Activated CD4-positive, alpha-beta T cell treated with anti-CD3 and anti-CD28 coated beads, Interleukin-2, amount 50 U/mL, for 4 hours (primary cell): ENCODE measurements at places on chromosomes 11 and 22.
A peak's percentile ranks its signal among the peaks of the same experiment; 100 is the strongest.

DNA sequence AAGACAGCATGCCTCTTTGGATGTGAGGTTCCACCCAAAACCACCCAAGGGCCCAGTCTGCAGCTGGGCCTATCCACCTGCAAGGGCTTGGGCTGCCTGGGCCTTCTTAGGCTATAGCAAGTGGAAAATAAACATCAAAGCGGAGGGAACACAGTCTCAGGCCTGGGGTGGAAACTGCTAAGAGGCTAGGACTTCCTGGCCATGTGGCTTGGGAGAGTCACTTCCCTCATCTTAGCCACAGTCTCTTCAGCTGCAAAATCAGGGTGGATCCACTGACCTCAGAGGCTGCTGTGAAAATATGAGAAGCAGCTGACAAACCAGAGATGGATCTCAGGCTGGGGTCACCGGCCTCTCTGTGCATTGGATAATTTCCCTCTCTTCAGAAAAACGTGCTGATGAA lies 30.6 kb upstream of the TFIP11 start:
- DNase-seq = no peak

DNA sequence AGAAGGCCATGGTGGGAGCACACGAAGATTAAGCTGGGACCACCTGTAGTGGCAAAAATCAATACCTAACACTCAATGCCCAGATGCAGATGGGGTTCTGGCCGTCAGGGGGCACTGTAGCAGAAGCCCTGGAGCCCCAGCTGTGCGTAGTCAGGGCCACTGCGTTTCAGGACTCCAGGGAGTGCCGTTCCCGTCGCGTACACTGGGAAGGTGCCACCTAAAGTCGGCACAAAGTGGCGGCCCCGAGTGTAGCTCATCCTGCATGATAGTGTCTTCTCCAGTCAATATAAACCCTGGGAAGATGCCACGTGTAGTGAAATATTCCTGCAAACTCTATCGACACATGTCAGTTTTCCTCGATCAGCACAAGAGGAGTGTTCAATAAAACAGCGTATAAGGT lies 123.8 kb upstream of the NTM start:
- no peak for DNase-seq

- DNase-seq = no peak
These were observed 55.2 kb downstream of the RBFOX2 start for GRCh38 chr22:35973388-35973787.

DNA sequence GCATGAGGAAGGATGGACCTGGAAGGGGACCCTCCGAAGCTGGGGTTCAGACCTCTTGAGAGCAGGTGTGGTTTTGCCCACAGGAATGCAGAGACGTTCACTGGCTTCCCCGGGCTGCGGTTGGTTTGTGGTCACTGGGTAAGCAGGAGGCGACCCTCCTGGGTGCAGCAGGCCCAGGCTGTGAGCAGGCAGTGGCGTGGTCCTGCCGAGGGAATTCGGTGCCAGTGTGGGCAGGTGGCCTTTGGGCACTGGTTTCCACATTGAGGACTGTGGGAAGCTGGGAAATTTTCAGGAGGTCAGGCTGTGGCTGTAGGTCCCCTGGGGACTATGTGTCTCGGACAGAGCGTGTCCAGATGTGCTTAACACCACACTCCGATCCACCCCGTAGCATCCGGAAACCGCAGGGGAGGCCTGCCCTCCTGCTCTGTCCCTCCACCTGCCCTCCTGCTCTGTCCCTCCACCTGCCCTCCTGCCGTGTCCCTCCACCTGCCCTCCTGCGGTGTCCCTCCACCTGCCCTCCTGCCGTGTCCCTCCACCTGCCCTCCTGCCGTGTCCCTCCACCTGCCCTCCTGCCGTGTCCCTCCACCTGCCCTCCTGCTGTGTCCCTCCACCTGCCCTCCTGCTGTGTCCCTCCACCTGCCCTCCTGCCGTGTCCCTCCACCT lies 27.5 kb downstream of the TPCN2 start:
- no peak for DNase-seq

DNA sequence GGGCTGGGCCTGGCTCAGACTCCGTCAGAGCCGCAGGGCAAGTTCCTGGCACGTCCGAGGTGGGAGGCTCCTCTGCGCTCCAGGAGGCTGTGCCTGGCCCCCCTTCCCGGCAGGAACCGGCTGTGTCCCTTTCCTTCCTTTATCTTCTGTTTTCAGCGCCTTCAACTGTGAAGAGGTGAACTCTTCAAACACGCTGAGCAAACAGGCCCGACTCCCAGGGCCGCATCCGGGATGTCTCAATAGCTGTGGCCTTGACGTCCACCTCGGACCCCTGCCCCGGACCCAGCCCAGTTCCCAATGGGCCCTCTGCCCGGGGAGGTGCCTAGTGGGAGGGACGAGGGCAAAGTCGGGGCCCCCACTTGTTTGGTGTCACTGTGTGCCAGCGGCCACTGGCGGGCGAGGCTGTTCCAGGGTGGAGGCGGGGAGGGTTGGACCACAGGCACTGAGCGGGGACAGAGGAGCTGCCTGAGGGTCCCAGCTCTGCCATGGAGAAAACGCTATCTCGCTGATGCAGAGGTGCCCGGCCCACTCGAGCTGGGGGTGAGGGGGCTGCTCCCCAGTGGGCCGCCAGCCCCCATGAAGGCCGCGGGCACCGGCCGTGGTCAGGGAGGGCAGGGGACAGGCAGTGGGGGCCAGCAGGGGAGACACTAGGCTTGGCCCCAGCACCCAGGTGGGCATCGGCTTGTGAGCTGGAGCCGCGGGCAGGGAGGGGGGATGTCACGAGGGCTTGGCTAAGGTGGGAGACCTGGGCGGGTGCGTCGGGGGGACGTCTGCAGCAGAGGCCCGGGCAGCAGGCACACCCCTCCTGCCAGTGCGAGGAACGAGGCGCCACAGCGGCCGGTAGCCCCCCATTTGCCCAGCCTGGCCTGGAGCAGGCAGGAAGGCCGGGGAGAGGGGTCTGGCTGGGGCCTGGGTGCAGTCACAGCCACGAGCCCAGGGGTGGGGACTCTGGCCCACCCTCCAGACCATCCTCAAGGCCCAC lies 2.7 kb upstream of the MUC5B start:
- no peak for DNase-seq

DNA sequence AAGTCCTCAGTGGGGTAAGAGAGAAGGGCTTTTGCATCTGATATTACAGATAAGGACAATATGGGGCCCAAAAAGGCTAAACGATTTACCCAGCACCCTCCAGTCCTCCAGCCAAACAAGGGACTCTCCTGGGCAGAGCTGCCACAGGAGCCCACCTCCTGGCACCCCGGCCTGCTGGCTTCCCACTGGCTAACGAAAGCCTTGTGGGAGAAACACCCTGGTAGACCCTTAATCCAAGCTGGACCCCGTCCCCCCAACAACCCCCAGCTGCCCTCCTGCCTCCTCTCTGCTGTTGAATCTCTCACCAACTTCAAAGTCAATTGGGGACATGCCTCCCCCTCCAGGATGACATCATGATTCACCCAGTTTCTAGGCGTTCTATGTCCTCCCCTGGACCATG lies 10.8 kb downstream of the C1QTNF6 start:
- no peak for DNase-seq

GRCh38 chr22:36541831-36542411 lies 13.0 kb upstream of the EIF3D start:
- DNase-seq = peak; percentile 35

- no peak for DNase-seq
These were observed 34.5 kb downstream of the RPUSD4 start for GRCh38 chr11:126176853-126177470.

- no peak for DNase-seq
These were observed 21.6 kb downstream of the IMMP1L start for GRCh38 chr11:31487848-31488247.

DNA sequence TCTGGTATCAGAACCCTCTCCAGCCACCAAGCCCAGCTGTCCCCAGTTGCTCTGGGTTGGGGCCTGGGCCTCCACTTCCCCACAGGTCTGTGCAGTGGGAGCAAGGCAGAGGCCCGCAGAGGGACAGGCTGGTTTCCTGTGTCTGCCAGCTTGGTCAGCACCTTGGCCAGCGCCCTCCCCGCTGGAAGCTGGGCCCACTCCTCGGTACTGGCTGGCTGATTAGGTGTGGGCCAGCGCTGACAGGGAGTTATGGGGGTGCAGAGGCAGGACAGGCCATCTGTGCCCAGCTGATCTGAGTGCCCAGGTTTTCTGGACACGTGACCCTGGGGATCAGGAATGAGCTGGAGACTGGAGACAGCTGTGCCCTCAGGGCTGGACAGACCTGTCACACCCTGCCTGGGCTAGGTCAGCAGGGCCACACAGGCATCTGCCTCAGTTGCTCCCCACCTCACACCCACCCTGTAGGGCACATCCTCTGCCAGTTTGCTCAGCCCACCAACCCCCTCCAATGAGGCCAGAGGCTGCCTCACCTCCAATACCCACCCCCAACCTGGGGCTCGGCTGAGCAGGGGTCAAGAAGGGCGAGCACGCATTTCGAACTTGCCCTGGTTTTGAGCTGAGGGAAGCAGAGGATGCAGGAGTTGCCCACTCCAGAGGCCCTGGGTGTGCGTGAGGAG lies 175.3 kb downstream of the IGLL1 start:
- DNase-seq = no peak

DNA sequence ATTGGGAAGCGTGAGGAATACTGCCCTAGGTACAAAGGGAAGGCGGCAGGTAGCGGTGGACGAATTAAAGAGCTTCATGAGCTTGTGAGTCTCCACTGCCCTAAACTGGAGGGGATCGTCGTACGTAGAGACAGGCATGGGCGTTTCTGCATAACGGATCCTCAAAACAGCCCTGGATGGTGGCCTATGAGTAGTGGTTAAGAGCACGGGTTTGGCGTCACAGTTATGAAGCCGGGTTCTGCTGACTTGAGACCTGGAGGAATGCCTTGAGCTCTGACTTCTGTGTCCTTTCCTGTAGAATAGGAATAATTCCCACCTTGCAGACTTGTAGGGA lies 335 bp downstream of the TMEM138 start:
- DNase-seq = peak; percentile 10

DNA sequence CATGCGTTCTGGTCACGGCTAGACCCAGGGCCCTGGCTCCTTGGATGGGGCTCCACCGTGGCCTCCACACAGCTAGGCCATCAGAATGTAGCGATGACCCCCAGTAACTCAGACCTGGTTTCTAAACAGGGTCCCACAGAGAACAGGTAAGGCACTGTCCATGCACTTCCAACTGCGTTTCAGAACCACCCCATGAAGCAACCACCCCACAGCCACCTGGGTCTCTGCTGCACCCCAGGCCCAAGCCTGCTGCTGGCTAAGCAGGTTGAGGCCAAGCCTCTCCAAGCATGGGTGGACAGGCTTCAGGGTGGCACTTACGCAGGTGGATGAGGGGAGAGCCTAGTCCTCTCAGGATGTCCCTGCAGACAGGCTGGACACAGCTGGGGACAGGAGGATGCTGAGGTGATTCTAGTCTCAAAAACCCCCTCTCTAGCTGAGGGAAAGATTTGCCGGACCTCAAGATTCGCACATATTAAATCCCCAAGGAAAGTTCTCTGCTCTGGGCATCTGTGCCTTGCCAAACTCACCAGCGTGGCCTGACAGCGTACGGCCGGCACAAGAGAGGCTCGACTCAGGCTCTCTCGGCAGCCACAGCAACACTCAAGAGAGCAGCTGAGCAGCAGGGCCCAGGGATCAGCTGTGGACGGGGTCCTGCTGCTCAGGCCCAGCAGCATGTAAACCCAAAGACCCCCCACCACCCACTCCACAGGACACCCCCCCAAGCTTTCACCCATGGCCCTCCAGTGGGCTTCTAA lies 141.6 kb downstream of the CRYBB2 start:
- no peak for DNase-seq

- no peak for DNase-seq
These were observed 57.7 kb upstream of the EP300 start for GRCh38 chr22:41034706-41035105.

DNA sequence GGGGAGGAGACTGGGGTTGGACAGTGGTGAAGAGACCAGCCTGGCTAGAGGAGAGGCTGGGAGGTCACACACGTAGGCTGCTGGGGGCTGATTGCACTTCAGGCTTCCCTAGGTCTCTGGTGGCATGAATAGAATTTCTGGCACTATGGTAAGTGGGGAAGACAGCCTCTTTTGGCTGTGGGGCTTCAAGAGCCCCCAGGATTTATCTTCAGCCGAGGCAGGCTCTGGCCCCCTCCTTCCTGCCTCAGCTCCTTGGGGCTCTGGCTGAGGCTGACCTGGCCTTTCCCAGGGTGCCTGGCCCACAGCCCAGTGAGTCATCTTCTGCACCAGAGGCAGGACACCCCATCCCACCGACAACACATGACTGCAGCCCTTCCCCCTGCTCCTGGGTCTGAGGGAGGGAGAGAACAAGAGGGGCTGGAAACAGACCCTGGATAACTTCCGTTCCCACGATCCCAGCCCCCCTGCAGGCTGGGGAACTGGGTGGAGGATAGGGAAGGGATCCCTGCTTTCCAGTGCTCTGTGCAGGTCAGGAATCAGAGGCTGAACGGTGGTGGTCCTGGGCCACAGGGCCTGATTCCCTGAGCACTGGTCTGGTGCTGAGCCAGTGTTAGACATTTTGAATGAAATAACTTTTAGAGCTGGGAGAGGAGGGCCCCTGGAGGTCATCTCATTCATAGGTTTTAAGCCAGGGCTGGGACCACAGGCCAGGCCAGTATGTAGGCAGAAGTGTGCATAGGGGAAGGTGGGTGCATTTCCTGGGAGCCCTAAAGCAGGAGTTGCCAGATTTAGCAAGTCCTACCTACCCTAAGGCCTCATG lies 26.5 kb downstream of the ARHGEF17 start:
- DNase-seq = no peak

- no peak for DNase-seq
These were observed 58.3 kb downstream of the AMOTL1 start for GRCh38 chr11:94826415-94826814.

DNA sequence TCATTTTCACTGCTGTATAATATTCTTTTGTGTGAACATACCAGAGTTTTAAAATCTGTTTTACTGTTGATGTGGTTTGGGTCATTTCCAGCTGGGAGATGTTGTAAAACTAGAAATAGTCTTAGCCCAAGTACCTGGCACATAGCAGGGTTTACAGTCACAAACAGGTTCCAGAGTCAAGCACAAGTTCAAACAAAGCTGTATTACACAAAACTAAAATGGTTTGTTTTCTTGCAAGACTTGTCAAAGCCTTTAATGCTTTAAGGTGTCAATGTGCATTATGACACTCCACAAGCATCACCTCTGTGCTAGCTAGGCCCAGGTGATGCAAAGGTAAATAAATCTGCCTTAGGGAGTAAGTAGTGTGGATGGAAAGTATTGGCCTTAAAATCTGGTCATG lies 379.1 kb downstream of the MN1 start:
- DNase-seq = no peak

- DNase-seq = no peak
These were observed 86.2 kb downstream of the RPL27A start for GRCh38 chr11:8768625-8769333.

GRCh38 chr11:91023731-91024130 lies 800.9 kb upstream of the CHORDC1 start:
- DNase-seq = no peak

DNA sequence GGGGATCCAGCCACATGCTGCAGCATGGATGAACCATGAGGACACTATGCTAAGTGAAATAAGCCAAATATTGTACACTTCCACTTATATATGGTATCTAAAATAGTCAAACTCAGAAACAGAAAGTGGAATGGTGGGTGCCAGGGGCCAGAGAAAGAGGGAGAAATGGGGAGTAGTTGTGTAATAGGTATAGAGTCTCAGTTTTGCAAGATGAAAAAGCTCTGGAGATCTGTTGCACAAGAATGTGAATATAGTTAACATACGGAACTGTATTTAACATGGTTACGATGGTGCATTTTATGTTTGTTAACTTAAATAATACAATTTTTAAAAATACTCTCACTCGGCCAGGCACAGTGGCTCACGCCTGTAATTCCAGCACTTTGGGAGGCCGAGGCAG lies 21.2 kb downstream of the GDPD5 start:
- DNase-seq = no peak
